ENCODE measurements at places on chromosomes 11 and 22. TPM values are rescaled to one million over a fixed set of nuclear protein-coding genes. Genes with fewer than 3 reads are reported as not detected.

Gene OR51B4
- total RNA-seq, result not detected

Gene KCNA4
- not detected for total RNA-seq

DNA sequence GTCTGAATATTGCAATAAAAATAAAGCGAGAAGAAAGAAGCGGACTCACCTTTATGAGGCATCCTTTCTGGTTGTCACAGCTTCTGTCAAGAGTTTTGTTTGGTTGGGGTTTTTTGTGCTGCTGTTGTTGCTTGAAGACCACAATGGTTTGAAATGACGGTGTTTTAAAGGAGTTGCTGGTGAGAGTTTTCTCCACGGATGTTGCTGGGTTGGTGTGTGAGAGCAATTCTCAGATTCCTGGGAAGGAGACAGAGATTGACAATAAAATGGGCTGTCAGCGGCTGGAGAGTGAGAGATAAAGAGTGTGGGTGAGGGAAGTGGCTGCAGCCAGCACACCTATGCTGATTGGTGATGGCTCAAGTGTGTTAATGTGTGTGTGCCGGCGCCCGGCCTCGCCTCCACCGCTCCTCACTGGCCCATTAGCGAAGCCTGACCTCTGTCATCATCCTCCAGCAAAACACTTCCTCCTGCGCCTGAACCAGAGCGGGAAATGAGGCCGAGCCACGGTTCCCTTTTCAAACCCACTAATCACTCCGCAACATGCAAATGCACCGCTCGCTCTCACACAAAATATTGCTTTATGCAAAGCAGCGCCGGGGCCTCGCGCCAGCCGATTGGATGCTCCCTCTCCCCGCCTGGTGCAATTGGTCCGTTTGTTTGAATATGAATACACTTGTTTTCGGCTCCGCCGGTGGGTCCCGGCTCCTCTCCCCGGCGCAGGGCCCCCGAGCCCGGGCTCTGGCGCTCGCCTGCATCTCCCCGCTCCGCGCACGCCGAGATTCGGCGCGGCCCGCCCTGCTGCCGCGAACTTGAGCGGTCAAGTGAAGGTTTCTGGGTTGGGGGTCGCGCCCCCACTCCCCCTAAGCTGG, at the start of gene PAX6:
Gene PAX6 (minus strand): TSS at position 544 of the 869 bp plus-strand sequence. CDS start 4,911 bp downstream, outside the sequence.
- H3K27me3 ChIP-seq, result peaks cover 91% of the 10 kb centered on the region
- peak within 1 kb of the TSS; percentile 63 for H3K27ac ChIP-seq
- peaks cover 35% of the 10 kb centered on the region for H3K4me1 ChIP-seq
- peak within 1 kb of the TSS; percentile 82 for H3K4me3 ChIP-seq
- H3K36me3 ChIP-seq, result peaks cover 15% of the 10 kb centered on the region

DNA sequence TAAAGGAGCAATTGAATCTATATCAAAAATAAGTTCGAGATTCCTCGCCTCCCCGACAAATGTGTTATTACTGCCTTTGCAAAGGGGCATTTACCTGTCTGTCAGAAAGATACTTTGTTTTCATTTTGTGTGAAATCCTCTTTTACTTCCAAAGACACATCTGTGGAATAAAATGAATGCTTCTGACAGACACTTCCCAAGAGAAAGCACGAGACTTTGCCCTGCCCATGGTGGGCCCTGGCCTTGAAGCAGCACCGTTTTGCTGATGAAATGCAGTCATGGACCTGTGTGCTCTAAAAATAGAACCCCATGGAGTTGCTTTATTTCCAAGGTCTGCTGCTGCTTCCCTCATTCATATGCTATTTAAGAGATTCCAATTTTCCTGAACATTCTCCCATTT, 85.9 kb upstream of the USP47 start:
- no peak for DNase-seq
- peaks cover 98% of the 10 kb centered on the region for H3K27me3 ChIP-seq
- H3K36me3 ChIP-seq, result no peaks in the 10 kb centered on the region
- no peaks in the 10 kb centered on the region for H3K4me1 ChIP-seq

GRCh38 chr11:129331217-129331616, 44.4 kb upstream of the BARX2 start:
- H3K4me3 ChIP-seq, result no peak overlapping the region
- peaks cover 8% of the 10 kb centered on the region for H3K4me1 ChIP-seq

DNA sequence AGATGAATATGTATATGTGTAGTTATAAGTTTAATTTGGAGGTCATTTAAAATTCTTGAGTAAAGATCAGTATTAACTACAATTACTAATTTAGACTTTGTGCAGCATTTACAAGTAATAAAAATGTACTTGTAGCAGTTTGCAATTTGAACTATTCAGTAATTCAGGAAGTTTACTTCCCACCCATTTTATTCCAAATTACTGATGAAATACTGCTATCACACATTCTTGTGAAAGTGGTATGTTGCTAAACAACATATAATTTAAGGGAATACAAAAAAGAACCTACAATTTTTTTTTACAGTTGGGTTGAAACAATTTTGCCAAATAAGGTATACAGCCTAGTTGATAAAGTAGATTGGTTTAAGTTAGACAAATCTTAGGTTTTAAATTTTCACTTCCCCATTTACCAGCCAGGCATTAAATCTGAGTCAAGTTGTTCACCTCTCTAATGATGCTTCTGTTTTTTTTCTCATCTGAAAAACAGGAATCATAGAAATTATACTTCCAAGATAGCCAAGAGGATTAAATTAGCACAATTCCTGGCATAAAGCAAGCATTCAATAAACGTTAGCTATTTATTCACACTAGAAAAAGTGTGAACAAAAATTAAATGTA, 45.3 kb downstream of the ZBTB44 start:
- no peaks in the 10 kb centered on the region for H3K36me3 ChIP-seq
- H3K27ac ChIP-seq, result no peak overlapping the region
- no peaks in the 10 kb centered on the region for H3K27me3 ChIP-seq
- H3K4me3 ChIP-seq, result no peak overlapping the region

DNA sequence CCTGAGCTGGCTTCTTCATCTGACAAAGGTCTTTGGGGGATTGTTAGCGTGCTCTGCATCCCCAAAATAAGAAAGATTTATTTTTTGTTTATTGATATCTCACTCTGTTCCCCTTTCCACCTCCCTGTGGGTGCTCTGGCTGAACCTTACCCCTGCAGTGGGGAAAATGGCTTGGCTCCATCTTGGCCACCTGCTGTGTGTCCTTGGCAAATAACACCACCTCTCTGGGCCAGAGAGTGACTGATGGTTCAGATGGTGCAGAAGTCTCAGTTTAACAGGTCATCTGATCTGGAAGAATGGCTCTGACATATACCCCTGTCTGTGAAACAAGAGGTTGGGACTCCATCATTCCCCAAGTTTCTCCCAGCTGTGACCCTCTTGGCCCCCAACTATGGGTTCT, 157.6 kb downstream of the MYO18B start:
- no peak overlapping the region for H3K27ac ChIP-seq
- no peak overlapping the region for H3K4me3 ChIP-seq
- no peaks in the 10 kb centered on the region for H3K36me3 ChIP-seq
- H3K27me3 ChIP-seq, result peaks cover 68% of the 10 kb centered on the region
- no peak for DNase-seq

- H3K4me1 ChIP-seq, result no peaks in the 10 kb centered on the region
- H3K27me3 ChIP-seq, result peaks cover 6% of the 10 kb centered on the region
- DNase-seq, result no peak
- H3K36me3 ChIP-seq, result no peaks in the 10 kb centered on the region
- H3K27ac ChIP-seq, result no peak overlapping the region
- no peak overlapping the region for H3K4me3 ChIP-seq
Observed at GRCh38 chr11:107951155-107951554, 22.9 kb downstream of the RAB39A start.

- no peaks in the 10 kb centered on the region for H3K4me1 ChIP-seq
- no peak for DNase-seq
- no peak overlapping the region for H3K4me3 ChIP-seq
- H3K27ac ChIP-seq, result no peak overlapping the region
Observed at GRCh38 chr11:134499990-134500389, 87.9 kb upstream of the B3GAT1 start.
